ENCODE measurements at places on chromosomes 3 and 15.

- no peak for DNase-seq
Observed at GRCh38 chr15:97174886-97175540, 785.5 kb upstream of the ARRDC4 start.

DNA sequence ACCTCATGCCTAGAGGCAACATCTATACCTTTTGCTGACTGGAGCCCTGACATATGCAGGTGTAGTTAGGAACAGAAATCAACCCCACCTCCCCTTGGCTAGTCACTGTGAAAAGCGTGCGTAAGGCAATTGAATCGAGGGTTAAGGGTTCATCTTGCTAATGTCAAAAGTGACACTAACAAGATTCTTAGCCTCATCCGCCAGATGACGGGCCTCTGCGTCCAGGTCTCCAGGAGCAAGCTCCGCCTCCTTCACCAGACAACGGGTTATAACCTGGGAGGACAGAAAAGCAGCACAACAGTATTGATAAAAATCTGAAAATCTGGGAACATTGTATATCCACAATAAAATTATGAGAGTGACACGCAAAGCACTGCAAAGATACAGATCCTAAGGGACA lies 4.7 kb downstream of the SELENOS start:
- DNase-seq: no peak

- DNase-seq: no peak
Observed at GRCh38 chr3:183698756-183699155, 1.2 kb downstream of the YEATS2 start.

DNA sequence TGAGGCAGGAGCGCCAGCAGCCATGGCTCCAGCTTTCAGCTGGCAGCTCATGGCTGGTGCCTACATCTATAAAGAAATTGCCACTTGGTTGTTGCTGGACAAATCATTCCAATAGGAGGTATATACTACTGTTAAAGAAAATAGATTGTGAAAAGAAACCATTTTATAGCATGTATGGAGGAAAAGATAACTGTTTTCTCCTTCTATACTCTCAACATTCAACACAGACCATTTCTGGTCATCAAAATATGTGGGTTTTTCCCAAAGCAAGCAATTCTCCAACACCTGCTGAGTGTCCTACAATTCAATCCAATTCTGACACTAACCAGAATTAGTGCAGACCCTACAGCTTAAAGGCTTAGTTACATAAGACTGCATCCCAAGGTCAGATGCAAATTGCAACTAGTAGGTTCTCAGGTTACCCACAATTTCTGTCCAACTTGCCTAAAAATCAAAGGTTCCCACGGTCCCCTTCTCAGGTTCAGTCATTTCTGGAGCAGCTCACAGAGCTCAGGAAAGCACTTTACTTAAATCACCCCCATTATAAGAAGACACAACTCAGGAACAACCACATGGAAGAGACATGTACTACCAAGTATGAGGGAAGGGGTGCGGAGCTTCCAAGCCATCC lies 42.4 kb upstream of the STRIT1 start:
- no peak for DNase-seq

- DNase-seq: no peak
Observed at GRCh38 chr3:73605412-73605811, 19.3 kb downstream of the PDZRN3 start.

DNA sequence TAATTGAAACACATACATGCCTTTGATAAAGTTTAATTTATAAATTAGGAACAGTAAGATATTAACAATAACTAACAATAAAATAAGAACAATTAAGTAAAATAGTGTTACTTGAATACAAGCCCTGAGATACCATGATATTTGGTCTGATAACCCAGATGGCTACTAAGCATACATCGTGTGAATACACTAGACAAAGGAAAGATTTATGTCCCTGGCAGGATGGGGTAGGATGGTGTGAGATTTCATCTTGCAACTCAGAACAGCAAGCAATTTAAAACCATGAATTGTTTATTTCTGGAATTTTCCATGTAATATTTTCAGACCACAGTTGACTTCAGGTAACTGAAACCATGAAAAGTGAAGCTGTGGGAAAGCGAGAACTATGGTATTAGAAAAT lies 169.5 kb downstream of the DIPK2A start:
- DNase-seq: no peak

DNA sequence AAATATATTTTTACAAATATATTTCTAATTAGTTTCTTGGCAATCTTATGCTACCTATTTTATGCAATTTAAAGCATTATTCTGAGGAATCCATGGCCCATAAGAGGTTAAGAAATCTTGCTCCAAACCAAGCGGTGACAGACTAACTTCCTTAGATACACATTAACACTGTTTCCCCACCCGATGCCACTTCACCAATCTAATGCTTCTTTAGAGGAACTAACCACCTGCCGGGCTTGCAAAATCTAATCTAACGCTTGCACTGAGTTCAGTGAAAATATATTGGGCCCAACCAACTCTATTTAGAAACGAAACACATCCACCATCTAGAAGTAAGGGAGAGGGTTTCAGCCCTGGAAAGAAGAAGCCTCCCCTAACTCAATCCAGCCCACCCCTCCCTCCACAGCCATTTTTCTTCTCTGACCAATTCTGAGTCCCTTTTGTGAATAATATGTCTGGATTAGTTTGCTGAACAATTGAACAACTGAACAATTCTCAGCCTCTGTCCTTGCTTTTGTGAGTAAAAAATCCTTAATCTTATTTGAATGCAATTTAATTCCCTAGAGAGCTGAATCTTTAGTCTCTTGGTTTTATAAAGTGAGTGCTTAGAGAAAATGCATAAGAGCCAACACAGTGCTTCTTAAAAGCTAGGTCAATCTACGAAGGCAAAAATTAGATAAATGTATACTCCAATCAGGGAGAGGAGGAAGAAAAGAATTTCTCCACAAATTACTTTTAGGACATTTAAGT lies 150.4 kb upstream of the ADAMTS9 start:
- no peak for DNase-seq

GRCh38 chr3:193665370-193665989 lies 72.5 kb downstream of the OPA1 start:
- no peak for DNase-seq

- DNase-seq: no peak
Observed at GRCh38 chr15:39149636-39150150, 431.2 kb upstream of the THBS1 start.

- peak; percentile 59 for DNase-seq
Observed at GRCh38 chr3:71104121-71104541, 479.4 kb downstream of the FOXP1 start.

DNA sequence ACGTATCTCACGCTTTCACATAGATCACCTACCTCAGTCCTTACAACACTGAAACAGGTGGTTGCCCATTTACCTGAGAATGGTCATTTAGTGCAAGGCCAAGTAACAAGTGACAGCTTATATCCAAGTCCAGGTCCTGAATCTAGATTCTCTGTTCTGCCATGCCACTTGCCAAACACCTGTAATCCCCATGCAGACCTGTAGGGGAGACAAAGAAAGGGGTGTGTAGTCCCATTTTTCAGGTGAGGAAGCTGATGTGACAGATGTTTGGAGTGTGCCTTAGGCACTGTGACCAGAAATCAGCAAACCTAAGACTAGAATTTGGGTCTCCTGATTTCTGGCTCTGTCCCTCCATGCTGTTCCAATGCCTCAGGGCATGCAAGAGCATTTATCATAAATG lies 12.7 kb downstream of the ZNF35 start:
- DNase-seq: no peak

- DNase-seq: peak; percentile 34
Observed at GRCh38 chr3:157311633-157312375, 124.8 kb upstream of the PTX3 start.

DNA sequence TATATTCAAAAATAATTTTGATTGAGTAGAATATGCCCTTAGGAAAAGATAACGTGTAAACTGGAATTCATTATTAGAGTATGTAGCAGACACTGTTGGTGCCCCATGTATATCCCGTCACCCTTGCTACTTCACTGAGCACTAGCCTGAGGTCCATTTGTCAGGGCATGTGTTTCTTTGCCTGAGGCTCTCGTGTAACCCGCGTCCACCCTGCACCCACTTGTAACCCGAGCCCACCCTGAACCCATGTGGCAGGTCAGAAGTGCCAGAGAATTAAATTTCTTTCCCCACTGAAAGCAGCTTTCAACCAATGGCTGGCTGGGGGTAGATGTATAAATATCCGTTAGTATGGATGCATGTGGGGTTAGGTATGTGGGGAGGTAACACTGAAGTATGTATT lies 474.2 kb upstream of the ZNF385D start:
- DNase-seq: no peak

- peak; percentile 57 for DNase-seq
Observed at GRCh38 chr15:59247364-59247763, 40.7 kb downstream of the LDHAL6B start.

- no peak for DNase-seq
Observed at GRCh38 chr15:69792823-69793222, 304.9 kb downstream of the TLE3 start.

DNA sequence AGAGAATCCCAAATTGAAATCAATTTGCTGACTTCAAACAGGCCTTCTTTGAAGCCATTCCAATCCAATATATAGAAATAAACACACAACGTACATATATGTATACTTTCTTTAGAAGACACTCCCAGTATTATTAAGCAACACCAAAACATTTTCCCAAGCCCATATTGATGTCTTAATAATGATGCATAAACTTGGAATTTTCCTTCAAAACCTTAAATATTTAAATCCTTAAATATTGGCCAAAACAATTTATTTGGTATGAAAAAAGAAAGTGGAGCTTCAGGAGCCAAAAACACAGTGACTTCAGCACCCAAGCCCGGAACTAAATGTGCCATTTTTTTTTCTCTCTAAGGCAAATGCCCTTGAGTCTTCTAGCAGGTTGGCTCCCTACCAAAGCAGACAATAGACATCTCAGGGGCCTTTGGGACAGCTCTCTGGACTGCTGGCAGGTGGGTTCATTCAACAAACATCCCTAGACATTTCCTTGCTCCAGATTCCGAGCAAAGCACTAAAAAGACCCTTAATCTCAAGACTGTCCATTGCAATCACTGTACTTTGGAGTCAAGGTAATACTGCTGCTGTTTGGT lies 384.7 kb downstream of the NTRK3 start:
- DNase-seq: no peak

- no peak for DNase-seq
Observed at GRCh38 chr3:64693031-64693430, 5.2 kb upstream of the ADAMTS9 start.

GRCh38 chr15:95298729-95299128 lies 1031.8 kb upstream of the NR2F2 start:
- DNase-seq: no peak

- DNase-seq: no peak
Observed at GRCh38 chr3:149703466-149703865, 45.6 kb upstream of the WWTR1 start.

- DNase-seq: no peak
Observed at GRCh38 chr15:31447931-31448634, 121.4 kb downstream of the KLF13 start.

DNA sequence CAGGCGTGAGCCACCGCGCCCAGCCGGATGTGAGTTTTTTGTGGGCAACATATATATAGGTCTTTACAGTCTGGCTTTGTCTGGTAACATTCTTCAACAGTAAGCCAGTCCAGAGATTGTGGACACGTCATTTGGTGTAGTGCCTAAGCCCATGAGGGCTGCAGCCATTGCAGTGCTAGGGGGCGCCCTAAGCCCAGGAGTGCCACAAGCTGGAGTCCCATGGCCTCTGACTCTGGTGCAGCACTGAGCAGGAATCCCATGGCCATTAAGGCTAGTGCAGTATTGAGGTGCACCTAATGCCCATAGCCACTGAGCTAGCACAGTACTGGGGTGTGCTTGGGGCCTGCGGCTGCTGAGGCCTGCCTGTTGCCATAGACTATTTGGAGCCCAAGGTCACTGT lies 136.4 kb upstream of the NDN start:
- DNase-seq: no peak

DNA sequence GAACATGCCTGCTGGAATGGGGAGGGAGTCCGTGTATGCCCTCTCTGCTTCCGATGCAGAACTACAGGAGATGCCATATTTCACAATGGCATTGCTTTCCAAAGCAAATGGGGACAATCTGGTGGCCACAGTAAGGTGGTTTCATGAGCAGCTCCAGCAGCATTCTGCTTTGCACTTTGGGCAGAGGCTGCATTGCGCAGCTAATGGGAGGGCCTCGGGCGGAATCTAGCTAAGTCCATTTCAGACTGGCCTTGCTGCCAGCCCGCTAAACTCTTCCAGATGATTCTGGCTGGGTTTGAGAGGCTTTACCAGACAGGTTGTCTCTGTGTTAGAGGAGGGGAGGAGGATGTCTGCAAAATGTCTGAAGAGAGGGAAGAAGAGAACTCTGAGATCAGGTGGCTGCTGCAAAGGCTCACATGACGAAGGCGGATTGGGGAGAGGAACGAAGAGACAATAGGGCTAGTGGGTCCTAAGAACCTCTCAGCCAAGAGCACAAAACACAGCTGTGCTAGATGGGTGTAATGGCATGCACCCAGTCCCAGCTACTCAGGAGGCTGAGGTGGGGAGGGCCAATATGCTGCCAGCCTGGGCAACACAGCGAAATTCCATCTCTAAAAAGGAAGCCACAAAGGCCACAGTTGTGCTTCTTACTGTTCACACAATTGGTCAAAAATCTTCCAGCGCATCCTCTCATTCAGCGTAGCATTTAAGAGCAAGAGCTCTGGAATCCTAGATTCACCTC lies 63.7 kb downstream of the BDH1 start:
- DNase-seq: no peak

- no peak for DNase-seq
Observed at GRCh38 chr15:54033356-54033860, 55.2 kb downstream of the UNC13C start.

DNA sequence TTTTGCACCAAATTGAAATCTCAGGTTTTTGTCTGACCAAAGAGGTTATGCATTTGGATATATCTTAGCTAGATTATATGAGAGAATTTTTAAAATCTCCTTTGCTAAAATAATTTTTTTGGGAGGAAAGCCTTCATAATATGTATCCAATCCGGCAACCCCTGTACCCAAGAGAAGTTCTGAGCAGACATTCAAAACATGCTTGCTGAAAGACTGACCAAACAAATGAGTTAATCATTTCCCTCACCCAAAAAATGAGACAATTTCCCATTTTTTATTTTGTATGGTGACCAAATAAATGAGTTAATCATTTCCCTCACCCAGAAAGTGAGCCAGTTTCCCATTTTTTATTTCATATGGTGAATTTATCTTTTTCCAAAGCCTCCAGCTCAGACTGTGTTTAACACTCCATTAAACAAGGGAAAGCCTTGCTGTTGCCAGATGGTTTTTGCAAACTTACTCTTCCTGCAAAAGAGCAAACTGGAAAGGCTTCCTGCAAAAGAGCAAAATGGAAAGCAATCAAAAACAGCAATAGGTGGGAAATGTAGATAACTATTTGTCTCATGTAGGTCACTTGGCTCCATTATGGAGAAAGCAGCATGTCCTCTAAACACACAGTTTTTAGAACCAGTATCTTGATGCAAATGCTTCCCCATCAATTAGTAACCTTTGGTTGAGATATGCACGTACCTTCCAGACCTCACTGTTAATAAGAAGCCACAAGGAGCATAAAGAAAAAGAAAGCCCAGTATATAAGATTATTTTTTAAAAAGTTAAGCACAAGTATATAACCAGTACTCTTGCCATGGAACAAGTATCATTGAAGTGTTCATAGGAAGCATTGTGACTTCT lies 78.4 kb upstream of the OSTN start:
- DNase-seq: no peak

GRCh38 chr3:194275721-194276120 lies 75.4 kb downstream of the CPN2 start:
- DNase-seq: no peak
